Cortex of kidney (tissue), 1 donor: ENCODE measurements at places on chromosomes 11 and 22.

- no peak for DNase-seq
These were observed 219.2 kb upstream of the PGR start for GRCh38 chr11:101348786-101349185.

GRCh38 chr22:43222262-43222661, 35.3 kb upstream of the TTLL12 start:
- no peak for DNase-seq

DNA sequence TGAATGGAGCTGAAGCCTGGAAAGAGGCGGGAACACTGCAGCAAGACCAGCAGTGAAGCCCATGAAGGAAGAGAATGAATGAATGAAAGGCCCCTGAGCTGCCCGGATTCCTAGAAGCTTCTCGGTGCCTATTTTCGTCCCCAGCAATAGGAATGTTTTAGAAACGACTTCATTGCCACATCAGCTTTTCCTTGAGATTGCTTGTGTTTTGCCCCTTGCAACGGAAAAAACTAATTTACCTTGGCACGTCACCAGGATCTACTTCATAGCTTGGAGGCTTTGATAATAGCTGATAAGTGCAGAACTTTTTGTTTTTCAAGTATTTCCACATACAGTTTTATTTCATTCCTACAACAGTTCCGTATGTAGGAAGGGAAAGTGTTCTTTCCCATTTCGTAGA, 248.9 kb upstream of the NARS2 start:
- no peak for DNase-seq

DNA sequence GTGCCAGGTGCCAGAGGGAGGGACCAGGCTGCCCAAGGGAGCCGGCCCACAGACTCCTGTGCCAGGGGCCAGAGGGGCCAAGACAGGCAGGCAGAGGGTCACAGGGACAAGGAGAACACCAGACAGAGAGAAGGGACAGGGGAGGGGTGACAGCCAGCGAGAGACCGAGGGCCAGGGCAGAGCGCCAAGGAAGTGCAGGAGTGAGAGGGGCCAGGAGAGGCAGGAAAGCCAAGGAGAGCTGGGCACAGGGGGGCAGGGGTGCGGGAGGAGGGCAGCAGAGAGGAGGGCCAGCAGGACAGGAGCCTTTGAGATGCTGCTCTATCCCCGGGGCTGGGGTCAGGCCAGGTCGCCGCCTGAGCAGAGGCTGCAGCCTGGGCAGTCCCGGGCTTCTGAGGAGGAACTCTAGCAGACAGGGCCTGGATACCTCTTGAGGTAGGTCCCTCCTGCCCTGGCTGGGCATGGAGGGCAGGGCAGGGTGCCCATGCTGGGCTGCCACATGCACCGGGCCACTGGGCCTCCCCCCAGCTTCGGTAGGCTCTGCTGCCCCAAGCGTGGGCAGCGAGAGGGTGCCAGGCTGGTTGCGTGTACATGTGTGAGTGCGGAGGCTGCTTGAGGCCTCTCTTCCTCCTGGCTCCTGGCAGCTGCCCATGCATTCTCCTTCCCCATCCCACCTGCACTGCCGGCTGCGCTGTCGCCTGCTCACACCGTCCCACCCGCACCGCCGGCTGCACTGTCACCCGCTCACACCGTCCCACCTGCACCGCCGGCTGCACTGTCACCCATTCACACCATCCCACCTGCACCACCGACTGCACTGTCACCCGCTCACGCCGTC, 12.2 kb downstream of the LSP1 start:
- no peak for DNase-seq

- DNase-seq = no peak
These were observed 397.8 kb downstream of the OPCML start for GRCh38 chr11:133134314-133135173.

- DNase-seq = no peak
These were observed 10.4 kb downstream of the TMPRSS6 start for GRCh38 chr22:37098976-37099591.

- DNase-seq = no peak
These were observed 28.7 kb upstream of the MMP20 start for GRCh38 chr11:102653744-102654291.

DNA sequence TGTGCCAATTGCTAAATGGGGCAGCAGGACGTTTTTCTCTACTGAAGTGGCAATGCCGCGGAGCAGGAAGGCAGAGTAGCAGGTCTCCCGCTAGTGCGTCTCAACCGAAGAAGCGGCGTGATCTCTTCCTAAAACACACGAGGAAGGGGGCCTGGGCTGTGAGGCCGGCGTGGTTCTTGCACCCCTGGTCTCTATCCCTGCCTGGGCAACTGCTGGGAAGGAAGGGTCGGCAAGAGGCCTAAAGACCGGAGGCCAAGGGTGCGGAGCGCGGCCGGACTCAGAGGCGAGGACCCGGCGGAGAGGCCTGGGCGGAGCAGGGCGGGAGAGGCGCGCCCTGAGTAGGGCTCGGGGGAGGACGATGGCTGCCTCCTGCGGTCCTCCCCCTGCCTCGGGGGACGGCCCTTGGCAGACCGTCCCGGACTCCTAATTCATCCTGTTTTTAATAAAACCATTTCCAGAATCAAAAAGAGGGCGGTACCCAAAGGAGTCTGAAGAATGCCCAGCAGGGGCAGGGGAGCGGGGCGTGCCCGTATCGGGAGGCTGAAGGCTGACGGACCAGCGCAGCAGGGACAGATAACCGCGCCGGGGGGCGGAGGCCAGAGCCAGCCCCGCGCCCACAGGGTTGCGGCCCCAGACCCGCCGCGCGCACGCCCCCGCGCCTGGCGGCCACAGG, 572 bp upstream of the APLP2 start:
- DNase-seq = no peak

DNA sequence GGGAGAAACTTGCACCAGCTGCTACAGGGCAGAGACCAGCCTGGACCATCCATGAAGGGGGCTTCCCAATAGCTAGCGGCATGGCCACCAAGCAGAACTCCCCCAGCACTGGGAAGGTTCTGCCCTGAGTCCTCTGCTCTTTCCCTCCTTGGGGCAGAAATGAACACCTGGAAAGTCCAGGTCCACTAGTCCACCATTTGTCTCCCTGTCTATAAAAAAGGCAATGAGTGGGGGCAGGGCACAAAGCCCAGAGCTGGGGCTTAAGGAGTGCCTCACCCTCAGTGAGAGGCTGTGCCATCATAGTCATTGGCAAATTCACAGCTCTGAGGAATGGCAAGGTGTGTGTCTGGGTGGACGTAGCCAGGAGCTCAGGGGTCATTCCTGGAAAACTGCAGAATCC, 420.3 kb downstream of the SOX6 start:
- no peak for DNase-seq
